ENCODE measurements at places on chromosomes 6 and 20. TPM values are rescaled to one million over a fixed set of nuclear protein-coding genes. Genes with fewer than 3 reads are reported as not detected.

The MTO1 gene
- 27.3 TPM for total RNA-seq

The NRN1 gene
- total RNA-seq: 12.9 TPM

The RAB44 gene
- 0.26 TPM for total RNA-seq

The UCKL1 gene
- 31.6 TPM for total RNA-seq

DNA sequence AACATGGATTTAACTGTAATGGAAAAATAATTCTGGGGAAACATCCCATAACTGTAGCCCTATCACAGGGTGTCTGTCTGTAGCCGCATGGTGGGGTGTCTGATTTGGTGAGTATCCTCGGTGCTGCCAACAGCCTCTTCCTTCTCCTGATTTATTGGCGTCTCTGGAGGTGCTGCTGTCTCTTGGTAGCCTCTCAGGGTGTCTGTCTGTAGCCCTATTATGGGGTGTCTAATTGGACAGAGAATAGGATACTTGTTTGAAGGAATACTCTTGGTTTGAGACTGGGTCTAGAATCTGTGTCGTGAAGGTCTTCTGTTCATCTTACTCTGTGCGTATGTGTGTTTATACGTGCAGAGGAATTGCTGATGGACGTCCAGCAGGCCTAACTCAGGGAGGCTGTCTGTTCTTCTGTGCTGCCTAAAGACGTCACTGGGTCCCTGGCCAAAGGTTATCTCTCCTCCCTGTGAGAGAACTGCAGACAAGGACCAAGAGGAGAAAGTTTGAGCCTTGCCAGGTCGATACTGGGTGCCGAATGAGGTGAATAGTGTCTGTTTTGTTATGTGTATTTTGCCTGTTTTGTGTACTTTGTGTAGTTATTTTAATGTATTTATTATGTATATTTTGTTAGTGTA lies 18.9 kb upstream of the AGPAT4 start:
- no peaks in the 10 kb centered on the region for H3K27me3 ChIP-seq
- no peaks in the 10 kb centered on the region for H3K4me1 ChIP-seq

DNA sequence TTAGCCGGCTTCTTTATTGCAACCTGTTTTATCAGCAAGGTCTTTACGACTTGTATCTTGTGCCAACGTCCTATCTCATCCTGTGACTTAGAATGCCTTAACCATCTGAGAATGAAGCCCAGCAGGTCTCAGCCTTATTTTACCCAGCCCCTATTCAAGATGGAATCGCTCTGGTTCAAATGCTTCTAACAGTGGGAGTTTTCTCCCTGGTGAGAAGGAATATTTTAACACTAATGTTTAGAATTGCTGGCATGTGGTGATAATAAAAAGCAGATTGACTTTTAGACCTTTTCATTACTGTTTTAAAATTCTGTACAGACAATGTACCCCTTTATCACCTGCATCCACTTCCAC lies 9.9 kb upstream of the KCNK15 start:
- H3K4me3 ChIP-seq: no peak overlapping the region
- DNase-seq: no peak
- peaks cover 3% of the 10 kb centered on the region for H3K4me1 ChIP-seq
- no peak overlapping the region for H3K27ac ChIP-seq
- no peaks in the 10 kb centered on the region for H3K36me3 ChIP-seq

GRCh38 chr6:94645191-94645590 lies 932.1 kb upstream of the MANEA start:
- DNase-seq: no peak
- H3K4me1 ChIP-seq: no peaks in the 10 kb centered on the region
- H3K27ac ChIP-seq: no peak overlapping the region
- no peaks in the 10 kb centered on the region for H3K27me3 ChIP-seq
- no peak overlapping the region for H3K4me3 ChIP-seq

DNA sequence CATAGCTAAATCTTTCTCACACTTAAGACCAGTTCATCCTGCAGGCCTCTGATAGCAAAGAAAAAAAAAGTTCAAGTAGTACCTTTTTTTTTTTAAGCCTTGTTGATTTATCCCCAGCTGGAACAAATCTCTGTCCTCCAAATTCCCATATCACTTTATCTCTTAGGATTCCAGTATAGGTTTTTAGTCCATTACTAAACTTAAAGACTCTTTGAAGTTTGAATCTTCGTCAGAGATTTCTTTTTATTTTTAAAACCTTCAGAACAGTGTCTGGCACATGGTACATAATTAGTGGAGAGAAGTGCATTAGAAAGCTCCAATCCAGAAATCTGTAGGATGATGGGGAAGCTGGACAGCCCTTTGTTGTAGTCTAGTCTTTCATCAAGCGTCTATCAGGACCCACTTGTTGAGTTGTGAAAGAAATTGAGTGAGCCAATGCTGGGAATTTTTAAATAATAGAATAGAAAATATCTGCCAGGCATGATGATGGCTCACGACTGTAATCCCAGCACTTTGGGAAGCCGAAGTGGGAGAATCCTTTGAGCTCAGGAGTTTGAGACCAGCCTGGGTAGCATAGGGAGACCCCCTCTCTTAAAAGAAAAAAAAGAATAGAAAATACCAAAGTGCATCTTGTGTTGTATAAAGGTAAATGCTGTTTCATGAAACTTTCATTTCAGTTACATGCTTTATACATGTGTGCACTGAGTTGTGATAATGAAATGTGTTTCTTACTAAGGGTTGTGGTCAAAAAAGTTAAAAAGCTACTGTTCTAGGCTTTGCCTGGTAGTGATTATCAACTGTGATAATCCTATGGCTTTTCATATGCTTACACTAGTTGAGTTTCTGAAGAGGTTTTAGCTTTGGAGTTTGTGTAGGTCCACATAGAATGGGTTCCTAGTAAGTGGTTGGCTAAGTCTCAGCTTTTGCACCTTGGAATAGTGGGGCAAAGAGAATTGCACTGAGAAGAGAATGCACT lies 3.2 kb downstream of the NFYA start:
- H3K4me3 ChIP-seq: no peak overlapping the region
- no peak for DNase-seq

Measured in left lung (tissue), 14 donors.